ENCODE measurements at places on chromosomes 2 and 18.

- DNase-seq, result no peak
These were observed 17.5 kb upstream of the KANSL1L start for GRCh38 chr2:210188755-210189154.

- no peak for DNase-seq
These were observed 437.9 kb downstream of the PIK3C3 start for GRCh38 chr18:42392926-42393325.

GRCh38 chr2:75562513-75562864 is 1.8 kb upstream of the EVA1A start:
- peak; percentile 17 for DNase-seq

DNA sequence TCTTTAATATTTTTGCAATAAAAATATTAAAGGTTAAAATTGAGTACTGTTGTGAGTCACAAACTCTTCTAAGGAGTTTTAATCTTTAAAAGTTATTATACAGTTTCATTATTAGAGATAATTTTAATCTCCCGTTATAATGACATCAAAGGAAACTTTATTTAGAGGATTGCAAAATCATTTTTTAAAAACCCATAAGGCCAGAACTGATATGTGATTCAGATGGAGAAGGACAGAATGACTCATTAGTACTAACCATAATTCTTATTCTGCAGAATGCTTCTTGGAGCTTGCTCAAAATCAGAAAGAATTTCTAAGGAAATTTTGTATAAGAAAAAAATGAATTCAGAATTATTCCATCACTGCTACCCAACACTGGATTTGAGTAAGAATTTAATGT is 12.5 kb upstream of the HNRNPLL start:
- DNase-seq, result no peak

GRCh38 chr18:36194600-36195315 is 7.5 kb downstream of the MOCOS start:
- no peak for DNase-seq

- no peak for DNase-seq
These were observed 153.5 kb downstream of the FTCDNL1 start for GRCh38 chr2:199697469-199697868.

DNA sequence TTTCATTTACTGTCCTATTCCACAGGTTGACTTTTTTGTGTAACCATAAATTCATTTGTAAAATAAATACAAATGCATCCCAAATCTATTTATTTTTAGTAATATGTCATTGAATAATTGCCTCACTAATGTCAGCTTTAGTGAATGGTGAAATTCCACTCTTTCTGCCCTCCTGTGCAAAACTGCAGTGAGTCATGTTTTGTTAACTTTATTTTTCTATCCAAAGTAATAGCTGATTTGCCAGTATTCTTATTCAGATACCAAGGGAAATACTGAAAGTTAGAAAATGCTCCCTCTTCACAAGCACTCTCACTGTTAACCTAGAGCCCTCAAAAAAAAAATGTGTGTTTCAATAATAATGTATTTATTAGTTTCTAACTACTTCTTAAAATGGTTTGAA is 322.8 kb downstream of the RIT2 start:
- DNase-seq, result no peak

DNA sequence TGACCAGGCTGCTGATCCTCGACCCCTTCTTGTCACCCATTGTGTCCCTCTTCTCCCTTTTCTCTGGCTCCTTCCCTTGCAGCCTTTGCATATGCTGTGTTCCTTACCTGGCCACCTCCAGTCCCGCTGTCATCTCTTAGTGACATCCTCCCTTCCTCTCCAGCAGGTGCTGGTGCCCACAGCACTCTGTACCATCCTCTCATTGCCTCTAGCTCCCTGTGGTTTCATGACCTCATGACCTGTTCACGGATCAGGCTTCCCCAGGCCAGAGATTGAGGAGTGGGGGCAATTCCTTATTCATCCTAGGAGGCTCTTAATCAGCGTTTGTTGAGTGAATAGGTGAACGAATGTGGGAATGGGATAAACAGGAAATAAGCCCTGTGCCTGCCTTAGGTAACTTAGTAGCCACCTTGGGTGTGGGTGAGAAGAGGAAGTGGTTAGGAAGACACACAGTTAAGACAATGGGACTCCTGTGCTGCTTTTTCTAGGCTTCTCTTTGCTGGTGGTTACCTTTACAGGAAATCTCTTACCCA is 35.5 kb downstream of the ITGA6 start:
- no peak for DNase-seq

- DNase-seq, result no peak
These were observed 35.2 kb downstream of the CPO start for GRCh38 chr2:206974551-206974950.

- DNase-seq, result peak; percentile 45
These were observed 114.8 kb downstream of the SCG2 start for GRCh38 chr2:223487214-223487846.

DNA sequence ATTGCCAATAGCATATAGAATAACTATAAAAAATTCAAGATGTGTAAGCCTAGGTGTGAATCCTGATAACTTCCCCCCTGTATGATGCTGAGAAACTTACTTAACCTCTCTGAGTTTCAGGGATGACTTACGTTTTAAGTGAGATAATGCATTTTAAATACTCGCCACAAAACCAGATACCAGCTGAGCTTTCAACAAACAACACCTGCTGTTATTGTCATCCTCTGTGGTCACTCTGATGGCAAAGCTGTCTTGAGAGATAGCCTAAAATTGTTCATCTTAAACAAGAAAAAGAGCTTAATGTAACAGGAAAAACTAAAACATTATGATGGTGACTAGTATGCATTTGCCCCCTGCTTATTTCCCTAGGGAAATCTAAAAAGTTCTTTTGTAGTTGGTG is 131.5 kb downstream of the RAD51AP2 start:
- DNase-seq, result no peak

DNA sequence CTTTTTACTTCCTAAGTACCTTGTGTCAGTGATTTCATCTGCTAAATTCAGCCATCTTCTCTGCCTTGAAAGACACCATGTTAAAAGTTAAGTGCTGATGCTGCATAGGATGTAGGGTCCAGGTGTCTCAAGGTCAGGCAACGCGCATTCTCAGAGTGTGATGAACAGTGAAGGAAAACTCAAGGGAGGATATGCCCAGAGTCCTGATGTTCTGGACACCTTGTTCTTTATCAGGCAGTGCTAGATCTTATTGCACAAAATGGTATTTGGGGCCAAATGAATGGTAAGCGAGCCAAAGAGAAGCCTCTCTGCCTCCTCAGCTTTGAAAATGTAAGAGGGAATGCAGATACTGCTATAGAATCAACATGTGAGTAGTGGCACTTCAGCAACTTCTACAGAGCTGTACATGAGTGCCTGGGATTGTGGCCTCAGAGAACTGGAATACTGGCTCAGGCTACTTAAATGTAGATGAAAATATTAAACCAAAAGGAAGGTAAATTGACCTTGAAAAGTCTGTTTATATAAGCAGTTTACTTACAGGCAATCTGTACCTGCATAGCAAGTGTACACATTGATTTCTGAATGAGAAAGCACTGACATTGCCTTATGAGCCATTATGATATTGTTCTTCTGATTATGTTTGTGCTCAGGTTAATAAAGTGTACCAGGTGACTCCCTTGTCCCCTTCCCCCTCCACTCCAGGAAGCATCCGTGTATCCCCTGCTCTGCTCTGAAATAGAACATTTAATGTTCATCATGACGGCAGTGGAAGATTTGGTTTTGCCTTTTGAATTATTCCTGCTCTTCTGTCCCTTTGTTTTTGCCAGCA is 86.7 kb upstream of the RANBP2 start:
- no peak for DNase-seq

DNA sequence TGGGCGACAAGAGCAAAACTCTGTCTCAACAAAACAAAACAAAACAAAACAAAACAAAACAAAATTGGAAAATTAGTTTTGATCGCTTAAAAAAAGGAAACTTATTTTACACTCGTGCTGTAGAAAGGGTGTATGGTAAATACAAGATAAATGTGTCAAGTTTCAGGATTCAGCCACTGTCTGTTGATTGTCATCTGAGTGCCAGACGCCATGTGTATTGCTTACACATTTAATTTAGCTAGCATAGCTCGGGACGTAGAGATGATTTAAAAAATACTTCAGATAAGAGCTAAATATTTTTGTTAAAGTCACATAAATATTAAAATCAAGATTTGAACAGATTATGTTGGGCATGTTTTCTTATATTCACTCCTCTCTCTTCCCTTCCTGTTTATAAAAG is 568.1 kb upstream of the ZNF804A start:
- DNase-seq, result no peak

DNA sequence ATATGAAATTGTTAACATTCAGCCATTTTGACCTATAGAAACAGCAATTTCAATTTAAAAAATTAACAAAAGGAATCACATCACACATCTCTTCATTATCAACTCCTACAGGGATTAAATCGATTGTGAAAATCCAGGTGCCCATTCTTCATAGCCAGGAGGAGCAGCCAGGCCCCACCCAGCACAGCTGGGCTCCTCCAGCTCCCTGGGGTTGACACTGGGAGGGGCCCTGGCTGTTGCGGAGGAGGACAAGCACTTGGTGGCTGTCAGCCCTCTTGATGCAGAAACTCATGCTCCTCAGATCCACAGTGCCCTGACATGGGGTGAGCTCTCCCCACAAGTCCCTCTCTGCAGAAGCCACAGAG is 99.8 kb downstream of the FAM210A start:
- no peak for DNase-seq

- DNase-seq, result no peak
These were observed 3.2 kb downstream of the HS1BP3 start for GRCh38 chr2:20647738-20648137.

DNA sequence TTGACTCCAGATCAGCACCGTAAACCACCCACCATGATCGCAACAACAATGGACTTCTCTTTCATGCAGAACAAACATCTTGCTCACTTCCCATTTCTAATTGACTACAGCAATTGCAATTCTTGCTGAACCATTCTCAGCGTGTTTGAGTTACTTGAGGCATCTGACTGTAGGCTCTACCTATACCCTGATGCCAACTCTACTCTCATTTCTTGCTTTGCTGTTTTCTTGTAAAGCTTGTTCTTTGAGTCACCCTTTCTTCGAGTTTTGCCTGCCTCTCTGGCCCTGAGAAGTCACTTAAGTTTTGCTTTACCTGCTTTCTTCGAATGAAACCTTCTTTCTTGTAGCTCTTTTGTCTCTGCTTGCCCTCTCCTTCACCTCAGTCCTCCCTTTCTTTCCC is 160.5 kb upstream of the RND3 start:
- DNase-seq, result no peak

DNA sequence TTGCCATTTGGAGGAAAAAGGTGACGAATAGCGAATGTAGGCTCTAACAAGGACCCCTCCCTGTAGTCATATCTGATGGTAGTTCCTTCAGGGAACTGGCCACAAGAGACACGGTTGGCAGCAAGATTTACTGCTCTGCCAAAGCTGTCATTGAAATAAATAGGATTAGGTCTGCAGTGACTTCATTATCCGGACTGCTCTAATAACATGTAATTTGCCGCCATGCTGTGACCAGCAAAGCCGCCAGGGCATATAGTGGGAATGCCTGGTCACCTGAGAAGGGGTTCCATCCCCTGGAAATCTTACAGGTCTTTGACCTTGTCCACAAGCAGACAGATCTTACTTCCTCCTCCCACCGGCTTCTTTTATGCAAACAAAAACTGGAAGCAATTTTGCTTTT is 59.4 kb upstream of the LAPTM4A start:
- no peak for DNase-seq

DNA sequence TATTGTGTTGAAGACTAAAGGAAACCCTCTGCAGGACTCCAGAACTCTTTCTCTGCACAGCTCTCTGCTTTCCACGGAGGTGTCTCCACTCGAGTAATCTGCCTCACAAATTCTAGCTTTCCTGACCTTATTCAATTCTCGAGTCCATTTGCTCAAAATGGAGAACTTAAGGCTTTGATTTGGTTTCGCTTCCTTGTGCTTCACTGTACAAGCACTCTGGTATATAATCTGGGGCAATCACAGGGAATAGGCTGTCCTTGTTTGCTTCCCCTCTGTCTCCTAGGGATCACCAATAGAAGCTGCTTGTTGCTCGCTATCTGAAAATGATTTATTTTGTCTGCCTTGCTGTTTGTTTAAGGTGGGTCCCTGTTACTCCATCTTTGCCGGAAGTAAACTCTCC is 129.1 kb upstream of the DOCK10 start:
- no peak for DNase-seq

DNA sequence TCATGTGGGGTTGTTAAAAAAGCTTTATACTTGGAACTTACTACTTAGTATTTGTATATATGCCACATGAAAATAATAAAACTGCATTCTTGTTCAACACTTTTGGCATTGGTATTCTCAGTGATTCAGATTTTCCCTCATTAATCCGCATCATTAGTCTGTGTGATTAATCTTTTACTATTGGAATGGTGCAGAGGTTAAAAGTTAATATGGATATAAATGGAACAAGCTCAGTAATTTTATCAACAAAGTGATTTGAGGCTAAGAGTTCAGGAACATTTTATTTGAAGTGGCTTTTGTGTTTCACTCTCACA is 45.4 kb upstream of the REG3G start:
- DNase-seq, result no peak

DNA sequence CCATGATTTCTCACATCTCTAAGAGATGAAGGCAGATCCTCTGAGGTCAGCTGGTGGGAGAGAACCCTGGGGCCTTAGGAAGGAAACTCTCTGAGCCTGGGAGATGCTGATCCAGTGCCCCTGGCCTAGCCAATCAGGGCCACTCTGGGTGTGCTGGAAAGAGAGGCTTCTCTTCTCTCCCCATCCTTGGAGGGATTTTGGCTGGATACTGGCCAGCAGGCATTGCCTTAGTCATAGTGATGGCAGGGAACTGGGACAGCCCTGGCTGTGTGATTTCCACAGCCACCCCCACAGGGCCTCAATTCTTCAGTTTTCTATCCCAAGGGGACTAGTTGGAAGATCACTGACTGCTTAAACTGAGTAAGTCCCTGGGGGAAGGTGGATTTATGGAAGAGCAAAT is 26.6 kb upstream of the PLB1 start:
- DNase-seq, result peak; percentile 38

GRCh38 chr18:6971823-6972478 is 145.6 kb downstream of the LAMA1 start:
- DNase-seq, result no peak

DNA sequence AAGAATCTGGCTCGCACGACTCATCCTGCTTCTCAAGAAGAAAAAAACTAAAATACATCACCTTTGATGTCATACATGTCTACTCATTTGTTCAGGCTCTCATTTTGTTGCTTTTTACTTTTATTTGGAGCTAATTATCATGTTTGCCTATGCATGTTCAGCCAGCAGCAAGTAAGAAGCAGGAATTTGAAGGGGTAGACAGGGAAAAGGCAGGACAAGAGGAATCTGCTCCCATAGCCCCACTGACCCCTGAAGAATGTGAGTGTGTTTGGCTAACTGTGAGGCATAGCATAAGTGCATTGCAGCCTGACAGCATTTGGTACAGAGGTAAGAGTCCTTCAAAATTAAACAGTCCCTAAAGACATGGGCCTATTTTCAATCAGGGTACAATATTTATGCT is 72.7 kb downstream of the NYAP2 start:
- DNase-seq, result no peak

Data from M059J (cell line).